Activated T-cell treated with anti-CD3 and anti-CD28 coated beads, Interleukin-2, amount 50 U/mL, for 72 hours (primary cell): ENCODE measurements at places on chromosomes 5 and 9. TPM values are rescaled to one million over a fixed set of nuclear protein-coding genes. Genes with fewer than 3 reads are reported as not detected.

Gene PLPPR1
- total RNA-seq: not detected

Gene PAM
- 41.7 TPM for total RNA-seq

Gene DMXL1
- 43.6 TPM for total RNA-seq

Gene RLN2
- total RNA-seq: 3.4 TPM

Gene SAXO1
- total RNA-seq: not detected

Gene IFNB1
- total RNA-seq: 1.6 TPM

Gene PALM2AKAP2
- 0.05 TPM for total RNA-seq

Gene GRM6
- not detected for total RNA-seq

Gene PITX1
- total RNA-seq: 0.76 TPM

Gene ARHGEF37
- total RNA-seq: 1.6 TPM

Gene ANKRD18A
- total RNA-seq: 6.0 TPM

Gene PRRX2
- 3.3 TPM for total RNA-seq

Gene PTGR1
- total RNA-seq: 1.3 TPM

Gene LRRC26
- not detected for total RNA-seq

DNA sequence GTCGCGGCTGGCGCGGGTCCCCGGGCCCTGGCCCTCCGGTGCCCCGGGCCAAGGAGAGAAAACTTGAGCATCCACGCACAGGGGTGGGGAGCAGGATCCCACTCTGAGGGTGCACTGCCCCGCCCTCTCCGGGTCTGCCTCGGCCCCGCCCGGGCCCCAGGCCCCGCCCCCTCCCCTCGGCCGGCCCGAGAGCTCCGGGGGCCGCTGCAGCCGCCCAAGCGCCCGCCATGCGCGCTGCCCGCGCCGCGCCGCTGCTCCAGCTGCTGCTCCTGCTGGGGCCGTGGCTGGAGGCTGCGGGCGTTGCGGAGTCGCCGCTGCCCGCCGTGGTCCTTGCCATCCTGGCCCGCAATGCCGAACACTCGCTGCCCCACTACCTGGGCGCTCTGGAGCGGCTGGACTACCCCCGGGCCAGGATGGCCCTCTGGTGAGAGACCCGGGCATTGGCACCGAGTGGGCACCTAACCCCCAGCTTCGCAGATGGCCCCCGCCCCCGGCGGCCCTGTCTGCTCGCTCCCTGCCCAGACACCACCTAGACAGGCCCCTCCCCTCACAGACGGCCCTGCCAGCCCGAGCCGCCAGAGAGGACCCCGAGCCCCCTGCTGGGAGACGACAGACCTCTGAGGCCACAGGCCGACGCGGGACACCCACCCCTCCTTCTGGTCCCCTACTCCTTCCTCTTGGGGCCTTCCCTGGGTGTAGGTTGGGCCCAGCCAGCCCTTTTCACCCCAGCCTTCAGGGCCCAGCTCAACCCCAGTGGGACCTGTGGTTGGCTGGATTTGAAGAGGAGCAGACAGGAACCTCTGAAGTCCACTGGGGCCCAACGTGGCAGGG is at the start of gene CERCAM:
TSS of gene CERCAM (plus strand) at position 207 of the 831 bp plus-strand sequence. CDS start at position 228, 21 bp downstream.
- DNase-seq: peak; percentile 57

DNA sequence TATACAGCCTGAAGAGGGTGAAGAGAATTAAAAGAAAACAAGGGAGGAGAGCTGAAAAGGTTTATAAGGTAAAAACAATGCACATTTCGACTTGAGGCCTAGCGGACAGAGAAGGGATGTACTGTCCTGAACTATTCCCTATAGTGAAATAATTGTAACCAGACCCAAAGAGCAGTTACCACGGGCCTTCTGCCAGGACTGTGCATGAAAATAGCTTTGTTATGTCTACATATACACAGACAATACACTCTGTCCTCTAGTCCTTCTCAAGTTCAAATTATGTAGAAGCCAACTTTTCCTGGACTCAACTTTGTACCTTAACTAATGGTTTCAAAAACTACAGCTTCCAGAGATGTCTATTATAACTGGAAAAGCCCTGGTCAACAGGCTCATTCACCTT is 223.7 kb downstream of the PCSK5 start:
- DNase-seq: no peak

- DNase-seq: no peak
Measured at GRCh38 chr5:97936231-97936630, 753.2 kb upstream of the RIOK2 start.

- DNase-seq: no peak
Measured at GRCh38 chr9:71941060-71941568, 29.7 kb downstream of the C9orf85 start.

DNA sequence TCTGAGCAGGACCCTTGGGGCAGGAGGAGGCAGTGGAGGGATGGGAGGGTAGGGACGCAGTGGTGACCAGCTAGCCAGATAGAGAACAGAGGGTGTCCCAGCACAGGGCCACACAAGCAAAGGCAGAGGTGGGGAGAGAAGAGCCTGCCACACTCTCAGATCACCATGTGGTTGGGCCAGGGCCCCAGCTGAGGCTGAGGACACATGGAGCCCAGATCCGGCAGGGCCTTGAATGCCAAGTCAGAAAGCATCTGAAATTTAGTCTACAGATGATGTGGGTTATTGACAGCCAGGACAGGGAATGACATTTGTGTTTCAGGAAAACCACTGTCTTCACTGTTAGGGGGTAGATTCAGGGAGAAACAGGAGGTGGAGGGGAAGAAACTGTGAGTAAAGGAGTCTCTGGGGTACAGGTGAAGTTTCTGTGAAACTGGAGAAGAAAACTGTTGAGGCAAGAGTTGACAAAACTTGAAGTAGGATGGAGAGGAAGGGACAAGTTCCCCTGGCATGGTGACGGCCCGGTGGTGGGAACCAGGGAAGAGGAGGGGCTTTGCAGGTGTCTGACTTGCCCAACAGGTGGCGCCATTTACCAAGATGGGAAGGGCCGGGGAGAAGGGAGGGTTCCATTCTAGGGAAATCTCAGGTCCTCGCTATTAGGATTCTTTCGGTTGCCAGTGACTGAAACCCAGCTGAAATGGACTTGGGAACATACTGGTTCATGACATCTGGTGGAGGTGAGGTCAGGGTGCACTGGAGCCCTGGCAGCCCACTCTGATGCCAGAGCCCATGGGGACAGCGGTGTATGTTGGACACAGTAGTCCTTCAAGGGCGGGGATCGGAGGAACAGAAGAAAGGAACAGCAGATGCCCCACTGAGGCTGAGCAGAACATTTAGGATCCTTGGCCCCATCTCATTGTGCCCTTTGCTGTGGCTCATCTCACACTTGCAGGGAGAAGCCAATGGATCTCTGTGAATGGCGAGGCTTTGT is 100.1 kb downstream of the KCNIP1 start:
- DNase-seq: peak; percentile 65

DNA sequence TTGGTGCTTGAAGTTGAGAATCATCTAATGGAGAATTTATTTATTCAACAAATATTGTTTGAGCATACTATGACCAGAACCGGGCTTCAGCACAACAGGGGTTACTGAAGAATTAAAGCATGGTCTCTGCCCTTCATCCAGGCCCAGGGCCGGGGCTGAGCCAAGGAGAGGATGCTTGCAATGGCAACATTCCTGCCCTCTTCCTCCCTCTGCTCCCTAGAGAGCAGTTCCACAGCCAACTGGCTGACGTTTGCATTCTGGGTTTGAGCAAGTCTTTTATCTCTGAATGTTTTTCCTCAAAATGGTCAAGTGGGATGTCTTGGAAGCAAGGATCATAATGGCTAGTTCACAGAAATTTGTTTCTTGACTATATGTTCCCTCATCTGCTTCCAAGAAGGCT is 80.7 kb downstream of the GLDC start:
- DNase-seq: no peak

- DNase-seq: no peak
Measured at GRCh38 chr5:97838214-97838613, 655.2 kb upstream of the RIOK2 start.

GRCh38 chr5:179558932-179559283 is 8.6 kb downstream of the RUFY1 start:
- DNase-seq: no peak

DNA sequence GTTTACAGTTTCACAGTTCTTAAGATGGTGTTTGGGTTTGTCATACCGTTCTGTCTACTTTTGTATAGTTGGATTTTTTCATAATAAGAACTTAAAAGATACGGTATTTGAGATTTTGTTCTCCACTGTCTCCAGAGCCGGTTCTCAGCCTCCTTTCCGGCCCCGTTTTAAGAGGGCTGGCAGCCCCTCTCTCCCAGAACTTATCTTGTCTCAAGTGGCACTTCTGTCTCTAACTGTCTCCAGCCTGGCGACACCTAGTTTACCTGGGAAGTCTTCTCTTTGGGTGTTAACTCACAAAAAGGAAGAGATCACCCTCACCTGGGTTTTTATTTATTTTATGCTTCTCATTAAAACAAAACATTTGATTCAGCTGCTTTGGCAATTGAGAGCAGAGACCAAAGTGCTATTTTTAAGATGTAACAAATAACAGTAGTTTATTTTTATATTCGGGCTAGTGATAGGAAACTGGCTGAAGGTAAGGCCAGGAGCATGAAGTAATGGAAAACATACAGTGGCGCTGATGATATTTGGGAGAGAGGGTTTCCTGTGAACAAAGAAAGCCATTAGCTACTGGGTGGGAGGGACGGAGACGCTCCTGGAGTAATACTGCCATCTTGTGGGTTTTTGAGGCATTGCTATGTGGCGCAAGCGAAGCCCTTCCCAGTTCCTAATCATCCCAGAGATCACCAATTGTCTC is 48.3 kb downstream of the ACER2 start:
- DNase-seq: peak; percentile 63

DNA sequence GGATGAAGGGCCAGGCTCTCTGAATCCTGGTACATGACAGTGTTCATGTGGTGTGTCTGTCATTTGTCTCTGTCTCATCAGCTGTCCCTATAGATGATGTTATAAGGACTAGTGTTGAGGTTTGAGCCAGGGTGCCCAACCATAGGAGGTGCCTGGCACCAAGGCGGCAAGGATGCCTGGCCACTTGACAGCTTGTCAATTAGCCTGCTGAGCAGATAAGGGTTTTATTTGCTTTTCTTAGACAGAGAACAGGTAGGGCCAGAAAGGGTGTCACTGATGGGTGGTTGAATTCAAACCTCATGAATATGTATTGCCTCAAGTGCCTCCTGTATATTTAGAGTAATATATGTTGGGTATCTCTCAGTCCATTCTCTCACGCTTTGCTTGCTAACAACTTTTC is 30.1 kb upstream of the AUH start:
- no peak for DNase-seq

GRCh38 chr5:157162919-157163510 is 3.0 kb downstream of the GARIN3 start:
- DNase-seq: no peak

DNA sequence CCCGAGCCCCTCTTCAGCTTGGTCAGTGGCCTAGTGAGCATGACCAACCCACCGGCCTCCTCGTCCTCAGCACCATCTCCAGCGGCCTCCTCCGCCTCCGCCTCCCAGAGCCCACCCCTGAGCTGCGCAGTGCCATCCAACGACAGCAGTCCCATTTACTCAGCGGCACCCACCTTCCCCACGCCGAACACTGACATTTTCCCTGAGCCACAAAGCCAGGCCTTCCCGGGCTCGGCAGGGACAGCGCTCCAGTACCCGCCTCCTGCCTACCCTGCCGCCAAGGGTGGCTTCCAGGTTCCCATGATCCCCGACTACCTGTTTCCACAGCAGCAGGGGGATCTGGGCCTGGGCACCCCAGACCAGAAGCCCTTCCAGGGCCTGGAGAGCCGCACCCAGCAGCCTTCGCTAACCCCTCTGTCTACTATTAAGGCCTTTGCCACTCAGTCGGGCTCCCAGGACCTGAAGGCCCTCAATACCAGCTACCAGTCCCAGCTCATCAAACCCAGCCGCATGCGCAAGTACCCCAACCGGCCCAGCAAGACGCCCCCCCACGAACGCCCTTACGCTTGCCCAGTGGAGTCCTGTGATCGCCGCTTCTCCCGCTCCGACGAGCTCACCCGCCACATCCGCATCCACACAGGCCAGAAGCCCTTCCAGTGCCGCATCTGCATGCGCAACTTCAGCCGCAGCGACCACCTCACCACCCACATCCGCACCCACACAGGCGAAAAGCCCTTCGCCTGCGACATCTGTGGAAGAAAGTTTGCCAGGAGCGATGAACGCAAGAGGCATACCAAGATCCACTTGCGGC is 1.8 kb downstream of the EGR1 start:
- DNase-seq: peak; percentile 22

DNA sequence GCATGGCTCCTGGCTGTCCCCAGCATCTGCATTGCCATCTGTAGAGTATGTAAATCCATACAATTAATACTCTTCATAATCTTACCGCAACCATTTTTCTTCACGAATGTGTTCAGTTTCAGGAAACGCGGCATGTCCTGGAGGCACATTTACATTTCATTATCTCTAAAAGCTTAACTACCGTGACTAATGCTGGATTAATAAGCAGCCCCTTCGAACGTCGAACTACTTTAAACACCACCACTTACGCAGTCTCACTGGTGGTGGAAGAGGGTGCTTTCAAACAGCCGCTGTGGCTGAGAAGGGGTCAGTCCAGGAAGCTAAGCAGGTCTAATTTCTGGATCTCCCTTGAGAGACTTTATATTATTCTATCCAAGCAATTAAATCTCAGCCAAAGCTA is 85.6 kb downstream of the C5orf15 start:
- DNase-seq: no peak

DNA sequence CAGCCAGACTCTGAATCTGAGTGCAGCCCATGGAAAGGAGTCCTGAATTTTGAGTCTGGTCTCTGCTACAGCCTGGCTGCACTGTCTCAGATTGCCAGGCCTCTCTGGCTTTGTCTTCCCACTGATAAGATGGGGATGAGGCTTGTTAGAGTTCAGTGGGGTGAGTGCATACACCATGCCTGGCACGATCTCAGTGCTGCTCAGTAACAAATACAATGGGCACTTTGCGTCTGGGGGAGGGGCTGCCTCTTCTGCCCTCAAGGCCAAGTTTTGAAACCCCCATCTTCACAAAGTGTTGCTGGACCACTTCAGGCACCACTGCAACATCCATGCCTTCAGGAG is 49.0 kb downstream of the PPARGC1B start:
- DNase-seq: no peak

- DNase-seq: no peak
Measured at GRCh38 chr5:162817364-162817763, 620.0 kb upstream of the CCNG1 start.

GRCh38 chr9:83935276-83935935 is 14.2 kb upstream of the KIF27 start:
- no peak for DNase-seq

- no peak for DNase-seq
Measured at GRCh38 chr5:8848997-8849594, 696.8 kb downstream of the SEMA5A start.

GRCh38 chr5:55959208-55959607 is 35.6 kb downstream of the IL6ST start:
- DNase-seq: no peak

GRCh38 chr9:91033797-91034196 is 232.2 kb downstream of the SYK start:
- peak; percentile 65 for DNase-seq

- DNase-seq: no peak
Measured at GRCh38 chr9:93486268-93486667, 32.9 kb upstream of the FAM120AOS start.

- DNase-seq: no peak
Measured at GRCh38 chr9:22054076-22054475, 45.0 kb upstream of the CDKN2B start.

- DNase-seq: no peak
Measured at GRCh38 chr9:114685951-114686350, 4.0 kb upstream of the TEX48 start.
